ENCODE measurements at places on chromosomes 3 and 15.

GRCh38 chr15:41286665-41287333 is 45.6 kb downstream of the OIP5 start:
- DNase-seq: no peak

GRCh38 chr3:102091358-102091757 is 242.0 kb downstream of the NFKBIZ start:
- no peak for DNase-seq

DNA sequence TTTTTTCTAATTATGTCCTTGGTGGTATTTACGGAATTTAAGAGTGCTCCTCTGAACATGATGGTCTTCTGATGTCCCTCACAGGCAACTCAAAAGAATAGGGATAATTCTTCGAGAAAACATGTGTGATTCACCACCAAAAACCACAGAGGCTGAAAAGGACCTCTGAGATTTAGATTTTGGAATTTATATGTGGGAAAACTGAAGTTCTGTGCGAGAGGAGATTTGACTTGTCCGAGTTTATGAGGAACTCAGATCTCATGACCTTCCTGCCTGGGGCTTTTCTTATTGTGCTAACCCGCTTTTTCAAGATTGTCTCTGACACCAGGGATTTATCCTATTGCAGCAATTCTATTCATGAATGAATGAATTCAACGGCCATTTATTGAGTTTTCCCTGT is 142.4 kb downstream of the FAM43A start:
- no peak for DNase-seq

- no peak for DNase-seq
These were observed 298.3 kb downstream of the ZBTB20 start for GRCh38 chr3:114848643-114849350.

DNA sequence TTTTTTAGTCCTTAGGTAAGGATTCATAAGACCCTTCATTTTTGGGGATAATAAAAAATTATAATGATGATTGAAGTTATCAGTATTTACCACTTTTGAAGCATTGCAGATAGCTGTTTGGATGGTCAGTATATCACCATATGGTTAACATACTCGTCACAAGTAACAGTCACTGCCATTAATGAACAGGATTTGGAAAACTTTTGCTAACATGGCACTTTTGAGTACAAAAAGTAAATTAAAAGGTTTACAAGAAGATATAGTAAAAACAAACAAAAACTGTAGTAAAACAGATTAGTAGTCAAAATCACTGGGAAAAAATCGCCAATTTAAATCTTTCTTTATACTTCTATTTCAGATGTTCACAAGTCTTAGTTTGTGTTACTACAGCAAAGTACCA is 37.8 kb upstream of the ST3GAL6 start:
- DNase-seq: no peak

GRCh38 chr3:117277816-117278215 is 568.2 kb downstream of the TUSC7 start:
- DNase-seq: no peak

DNA sequence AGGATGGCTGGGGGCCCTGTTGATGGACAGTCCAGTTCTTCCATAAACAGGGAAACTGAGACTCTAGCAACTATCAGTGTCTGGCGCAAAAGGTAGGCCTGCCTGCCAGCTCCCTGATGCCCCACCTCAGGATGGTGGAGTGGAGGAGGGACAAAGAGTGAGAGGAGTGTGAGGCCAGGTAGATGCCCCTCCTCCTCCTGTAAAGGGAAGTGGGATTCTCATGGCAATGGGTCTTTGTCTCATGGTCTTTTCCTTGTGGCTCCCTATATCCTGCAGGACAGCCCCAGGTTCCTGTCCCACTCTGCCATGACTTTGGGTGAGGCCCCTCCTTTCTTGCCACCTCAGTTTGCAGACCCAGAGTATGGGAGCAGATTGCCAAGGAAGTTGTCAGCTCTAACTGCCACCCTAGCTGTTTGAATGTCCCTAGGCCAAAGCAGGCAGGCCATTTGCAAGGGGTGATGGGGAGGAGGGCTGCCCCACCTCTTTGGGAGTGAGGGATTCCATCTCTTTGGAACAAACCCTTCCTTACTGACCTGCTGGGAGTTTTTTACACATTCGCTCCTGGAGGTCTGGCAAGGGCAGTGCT is 2.8 kb upstream of the DNAH1 start:
- DNase-seq: no peak

GRCh38 chr15:84817466-84818081 is 418 bp downstream of the ALPK3 start:
- DNase-seq: no peak

GRCh38 chr3:161452179-161452578 is 44.4 kb upstream of the OTOL1 start:
- no peak for DNase-seq
